ENCODE measurements at places on chromosomes 11 and 22.

GRCh38 chr11:94883878-94884277 is 89.5 kb downstream of the CWC15 start:
- DNase-seq = no peak

GRCh38 chr11:14444441-14445189 is 55.0 kb downstream of the COPB1 start:
- no peak for DNase-seq

DNA sequence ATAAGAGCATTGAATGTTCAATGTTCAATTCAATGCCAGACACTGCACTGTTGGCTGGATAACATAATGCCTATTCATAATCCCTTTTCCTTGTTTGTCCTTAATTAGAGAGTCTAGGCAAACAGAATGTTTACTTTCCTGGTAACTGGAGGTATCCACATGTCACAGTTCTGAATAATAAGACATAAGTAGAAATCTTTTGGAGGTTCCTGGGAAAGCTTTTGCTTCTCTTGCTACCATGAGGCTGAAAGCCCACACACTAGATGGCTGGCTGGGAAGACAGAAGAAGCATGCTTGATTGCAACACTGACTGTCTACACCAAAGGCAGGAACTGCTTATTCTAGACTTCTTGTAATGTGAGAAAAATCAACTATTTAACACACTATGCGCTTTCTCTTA is 79.5 kb downstream of the GAB2 start:
- DNase-seq = no peak

- DNase-seq = no peak
These were observed 125.3 kb downstream of the VPREB1 start for GRCh38 chr22:22369964-22370270.

DNA sequence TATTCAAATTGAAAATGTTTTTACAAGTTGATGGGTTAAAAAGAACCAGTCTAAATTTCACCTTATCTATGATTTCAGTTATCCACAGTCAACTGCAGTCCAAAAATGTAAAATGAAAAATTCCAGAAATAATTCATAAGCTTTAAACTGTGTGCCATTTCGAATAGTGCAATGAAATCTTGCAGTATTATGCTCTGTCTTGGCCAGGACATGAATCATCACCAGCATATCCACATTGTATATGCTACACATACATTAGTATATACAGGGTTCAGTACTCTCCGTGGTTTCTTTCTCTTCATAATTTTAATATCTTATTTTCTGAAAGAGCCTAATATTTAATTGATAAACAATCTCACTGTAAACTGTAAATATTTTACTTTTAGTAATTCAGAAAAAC is 45.9 kb downstream of the ARHGAP32 start:
- DNase-seq = no peak

DNA sequence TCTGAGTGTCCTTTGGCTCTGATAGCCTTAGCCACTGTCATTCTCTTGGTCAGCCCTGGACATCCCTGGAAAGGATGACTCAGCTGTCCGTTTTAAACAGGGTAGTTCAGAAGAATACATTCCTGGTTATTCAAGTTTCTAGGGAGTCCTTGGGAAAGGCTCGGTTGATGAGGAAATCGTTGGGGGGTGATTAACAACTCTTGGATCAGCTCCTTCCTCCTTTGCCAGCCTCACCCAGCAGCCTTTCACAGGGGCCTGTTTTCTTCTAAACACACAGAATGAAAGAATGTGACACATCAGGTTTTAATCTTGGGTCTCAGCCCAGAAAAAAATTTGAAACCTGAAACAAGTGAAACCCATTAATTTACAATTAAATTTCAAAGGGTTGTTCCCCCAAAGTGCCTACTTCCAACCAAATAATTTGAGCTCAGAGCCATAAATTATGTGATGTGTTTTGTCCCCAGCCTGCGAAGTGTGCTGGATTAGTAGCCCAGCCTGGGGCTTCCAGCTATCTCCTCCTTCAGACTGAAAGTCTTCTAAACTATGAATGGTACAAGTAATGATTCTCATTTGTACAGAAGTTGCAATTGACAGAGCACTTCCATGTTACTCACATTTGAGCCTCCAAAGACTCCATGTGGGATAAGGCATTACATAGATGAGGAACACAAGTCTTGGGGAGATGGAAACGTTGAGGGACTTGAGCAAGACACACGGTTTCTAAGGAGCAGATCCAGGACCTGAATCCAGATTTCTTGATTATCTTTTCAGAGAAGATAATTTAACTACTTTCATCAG is 19.3 kb upstream of the MRGPRX2 start:
- no peak for DNase-seq

DNA sequence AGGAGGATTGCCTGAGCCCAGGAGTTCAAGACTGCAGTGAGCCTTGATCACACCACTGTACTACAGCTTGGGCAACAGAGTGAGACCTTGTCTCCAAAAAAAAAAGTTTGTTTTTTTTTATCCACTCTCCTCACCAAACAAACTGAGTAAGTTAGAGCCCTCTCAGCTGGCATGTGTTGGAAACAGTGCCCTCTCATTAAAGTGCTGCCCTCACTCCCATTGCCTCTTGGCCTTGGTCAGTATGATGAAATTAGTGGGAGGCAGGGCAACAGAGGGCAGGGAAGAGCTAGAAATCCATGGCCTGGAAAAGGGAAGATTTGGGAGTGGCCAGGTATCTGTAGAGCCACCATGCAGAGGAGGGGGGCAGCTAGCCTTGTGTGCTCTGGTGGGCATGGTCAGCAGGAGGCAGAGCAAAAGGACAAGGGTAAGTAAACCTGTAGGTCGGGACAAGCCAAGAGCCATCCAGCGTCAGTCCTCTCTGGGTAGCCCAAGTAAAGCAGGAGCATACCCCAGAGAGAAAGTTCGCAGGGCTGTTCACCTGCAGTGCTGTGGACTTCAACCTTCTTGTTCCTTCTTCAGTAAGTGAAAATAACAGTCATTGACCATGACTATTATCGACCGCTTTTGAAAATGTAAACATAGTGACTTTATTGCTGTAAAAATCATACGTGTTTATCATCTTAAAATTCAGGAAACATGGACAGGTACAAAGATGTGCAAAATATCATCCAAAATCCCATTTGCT is 28.2 kb downstream of the PIK3IP1 start:
- DNase-seq = no peak

GRCh38 chr11:77783025-77783424 is 37.5 kb downstream of the RSF1 start:
- no peak for DNase-seq

- DNase-seq = no peak
These were observed 52.3 kb downstream of the PISD start for GRCh38 chr22:31609716-31610115.

- DNase-seq = no peak
These were observed 163.7 kb downstream of the LARGE1 start for GRCh38 chr22:33756508-33756949.

GRCh38 chr11:58742140-58742539 is 10.4 kb upstream of the GLYAT start:
- no peak for DNase-seq

DNA sequence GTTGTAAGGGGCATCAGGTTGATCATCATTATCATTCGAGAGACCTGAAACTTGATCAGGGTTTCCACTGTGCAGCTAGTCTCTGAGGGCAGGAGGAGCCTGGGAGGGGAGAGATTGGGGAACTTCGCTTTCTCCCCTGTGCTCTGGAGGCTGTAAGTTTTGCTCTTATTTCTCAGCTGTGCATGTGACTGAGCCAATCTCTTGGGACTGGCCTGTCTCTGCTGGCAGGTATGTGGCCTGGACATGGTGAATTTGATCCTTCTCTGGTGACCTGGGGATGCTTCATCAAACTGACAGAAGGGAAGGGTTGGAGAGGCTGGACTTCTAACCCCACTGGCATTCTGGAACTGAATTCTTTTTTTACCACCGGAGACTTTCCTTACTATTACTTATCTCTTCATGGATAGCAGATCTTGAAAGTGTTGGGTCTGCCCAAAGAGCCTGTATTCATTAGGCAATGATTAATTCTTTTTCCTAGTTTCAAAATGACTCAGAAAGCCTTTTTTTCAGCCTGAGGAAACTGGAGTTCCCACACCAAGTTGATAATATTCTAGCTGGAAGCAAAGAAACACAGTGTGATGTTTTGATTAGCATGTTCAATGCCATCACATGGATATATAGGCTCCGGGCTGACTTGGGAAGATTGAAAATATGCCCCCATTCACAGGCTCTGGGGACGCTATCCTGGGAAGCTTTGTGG is 36.5 kb downstream of the TSPAN18 start:
- DNase-seq = no peak

GRCh38 chr22:48478124-48478523 is 1349.5 kb downstream of the BRD1 start:
- DNase-seq = no peak

- no peak for DNase-seq
These were observed 39.0 kb downstream of the MYH9 start for GRCh38 chr22:36348760-36349159.

Measured in KBM-7 (cell line).